ENCODE measurements at places on chromosomes 7 and 10. TPM values are rescaled to one million over a fixed set of nuclear protein-coding genes. Genes with fewer than 3 reads are reported as not detected.

Gene NUTM2B
- total RNA-seq = 4.7 TPM

Gene EGFR
- total RNA-seq = 4.7 TPM

Gene BAIAP2L1
- total RNA-seq = 1.4 TPM

DNA sequence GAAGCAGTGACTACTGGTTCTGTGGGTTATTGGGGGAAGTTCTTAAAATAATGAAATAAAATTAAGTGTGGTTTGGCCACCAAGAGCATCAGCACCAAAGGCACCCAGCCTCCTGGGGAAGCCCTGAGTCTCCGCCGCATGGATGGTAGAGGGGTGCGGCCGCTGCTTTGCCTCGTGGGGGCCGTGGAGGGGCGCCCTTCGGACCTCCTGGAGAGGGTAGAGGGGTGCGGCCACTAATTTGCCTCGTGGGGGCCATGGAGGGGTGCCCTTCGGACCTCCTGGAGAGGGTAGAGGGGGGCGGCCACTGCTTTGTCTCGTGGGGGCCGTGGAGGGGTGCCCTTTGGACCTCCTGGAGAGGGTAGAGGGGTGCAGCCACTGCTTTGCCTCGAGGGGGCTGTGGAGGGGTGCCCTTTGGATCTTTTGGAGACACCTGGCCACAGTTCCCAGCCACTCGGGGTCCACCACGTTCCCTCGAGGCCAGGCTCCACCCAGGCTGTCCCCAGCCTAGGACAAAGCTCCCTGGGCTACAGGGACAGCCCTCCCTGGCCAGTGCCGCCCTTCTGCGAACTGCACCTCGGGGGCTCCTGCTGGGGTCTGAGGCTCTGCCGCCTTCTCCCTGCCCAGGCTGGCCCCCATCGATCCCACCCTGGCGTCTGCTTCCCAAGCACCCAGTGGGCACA is 535.1 kb downstream of the PTPRN2 start:
- no peak for ATAC-seq

GRCh38 chr7:40569326-40569725 is 434.5 kb downstream of the SUGCT start:
- no peak for ATAC-seq

DNA sequence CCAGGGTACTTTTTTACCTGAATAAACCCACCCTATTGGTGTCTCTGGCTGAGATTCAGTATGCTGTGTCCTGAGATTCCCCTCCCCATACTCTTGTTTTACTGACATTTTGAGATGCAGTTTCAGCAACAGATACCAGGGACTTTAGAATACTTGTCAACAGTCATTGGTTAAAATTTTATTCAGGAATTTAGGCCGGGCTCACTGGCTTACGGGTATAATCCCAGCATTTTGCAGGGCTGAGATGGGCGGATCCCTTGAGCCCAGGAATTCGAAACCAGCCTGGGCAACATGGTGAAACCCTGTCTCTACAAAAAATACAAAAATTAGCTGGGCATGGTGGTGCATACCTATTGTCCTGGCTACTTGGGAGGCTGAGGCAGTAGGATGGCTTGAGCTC is 90.0 kb upstream of the GATAD1 start:
- ATAC-seq = no peak

- ATAC-seq = no peak
These were observed 50.1 kb upstream of the IGFBP3 start for GRCh38 chr7:45971171-45971570.

- ATAC-seq = no peak
These were observed 256.1 kb downstream of the INHBA start for GRCh38 chr7:41446606-41447449.

DNA sequence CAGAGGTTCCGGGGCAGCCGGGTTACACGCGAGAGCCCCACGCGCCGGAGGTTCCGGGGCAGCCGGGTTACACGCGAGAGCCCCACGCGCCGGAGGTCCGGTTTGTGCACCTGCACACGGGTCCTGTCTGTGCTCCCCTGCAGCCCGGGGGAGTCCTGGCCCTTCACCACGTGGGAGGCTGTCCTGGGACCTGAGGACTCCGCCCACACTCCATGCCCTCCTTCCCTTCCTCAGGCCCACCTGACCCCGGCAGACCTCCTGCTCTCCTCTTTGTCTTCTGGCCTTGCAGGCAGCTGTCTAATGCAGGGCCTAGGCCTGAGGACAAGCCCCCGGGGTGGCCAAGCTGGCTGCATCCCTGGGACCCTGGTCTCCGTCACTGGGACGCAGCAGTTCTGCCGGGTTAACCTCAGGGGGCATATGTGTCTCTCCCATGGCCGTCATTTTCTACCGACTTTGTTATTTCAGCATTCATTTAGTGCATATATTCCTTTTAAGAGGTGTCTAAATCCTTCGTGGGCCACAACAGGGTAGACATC is 374.6 kb downstream of the DNAJB6 start:
- ATAC-seq = no peak

DNA sequence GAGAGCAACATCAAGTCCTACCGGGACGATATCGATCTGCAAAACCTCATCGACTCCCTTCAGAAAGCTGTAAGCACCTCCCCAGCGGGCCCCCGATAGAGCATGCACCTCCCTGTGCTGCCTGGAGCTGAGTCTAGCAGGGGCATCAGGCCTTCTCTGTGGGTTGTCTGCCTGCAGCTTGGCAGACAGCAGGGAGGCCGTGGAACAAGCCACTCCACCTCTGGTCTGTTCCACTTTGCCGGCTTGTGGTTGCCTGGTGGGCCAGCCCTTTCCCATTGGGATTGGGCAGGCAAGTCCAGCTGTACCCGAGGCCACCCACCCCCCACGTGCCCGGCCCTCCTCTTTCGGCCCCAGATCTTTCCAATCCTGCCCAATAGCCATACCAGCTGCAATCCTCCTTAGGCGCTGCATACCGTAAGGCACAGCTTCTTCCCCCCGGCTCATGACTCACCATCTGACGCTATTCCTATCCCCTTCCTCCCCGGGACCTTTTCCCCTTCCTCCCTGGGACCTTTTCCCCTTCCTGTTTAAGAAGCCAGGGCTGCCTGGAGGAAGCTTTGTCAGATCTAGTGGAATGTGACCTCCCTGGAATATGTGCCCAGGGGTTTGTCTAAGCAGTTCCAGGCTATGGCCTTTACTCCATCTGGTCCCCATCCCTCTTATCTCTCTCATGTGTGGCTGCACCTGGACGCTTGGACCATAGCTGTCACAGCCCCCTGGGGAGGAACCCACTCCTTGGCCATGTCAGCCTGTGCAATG is 28.1 kb upstream of the SH2D4B start:
- no peak for ATAC-seq

Gene ANKRD1
- total RNA-seq = not detected

DNA sequence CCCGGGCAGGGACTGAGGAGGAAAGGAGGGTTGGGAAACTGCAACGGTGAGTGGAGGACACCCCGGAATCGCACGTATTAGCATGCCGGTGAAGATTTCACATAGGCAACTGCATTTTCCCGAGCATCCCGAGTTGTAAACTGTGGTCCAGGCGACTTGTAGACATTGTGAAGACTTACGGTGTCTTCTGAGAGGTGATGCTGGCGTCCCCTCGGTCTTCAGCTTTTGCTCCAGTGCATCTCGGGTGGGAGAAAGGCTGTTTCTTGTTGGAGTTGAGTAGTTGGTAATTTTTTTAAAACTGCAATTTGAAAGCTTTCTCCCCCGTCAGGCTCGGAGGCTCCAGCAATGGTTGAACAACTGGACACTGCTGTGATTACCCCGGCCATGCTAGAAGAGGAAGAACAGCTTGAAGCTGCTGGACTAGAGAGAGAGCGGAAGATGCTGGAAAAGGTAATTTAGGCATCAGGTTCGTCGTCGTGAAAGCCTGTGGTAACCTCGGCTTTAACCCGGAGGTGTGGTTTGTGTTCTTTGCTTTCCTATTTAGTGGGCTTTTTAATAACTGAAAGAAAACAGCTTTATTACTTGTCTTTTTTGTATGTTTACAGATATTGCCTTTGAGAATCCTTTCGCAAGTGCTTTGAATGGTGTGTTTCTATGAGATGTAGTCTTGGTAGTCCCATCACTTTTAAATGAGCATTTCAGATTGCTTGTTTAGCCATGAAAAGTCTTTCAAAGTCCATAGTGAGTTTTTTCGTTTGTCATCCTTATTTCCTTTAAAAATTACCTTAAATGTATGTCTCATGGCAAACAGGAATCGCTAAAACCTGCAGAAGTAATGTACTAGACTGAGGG is 687 bp downstream of the HELLS start:
- ATAC-seq = peak; percentile 27

Gene CALHM3
- total RNA-seq = 0.13 TPM

- no peak for ATAC-seq
These were observed 336.3 kb downstream of the PTPRN2 start for GRCh38 chr7:158251061-158251965.

DNA sequence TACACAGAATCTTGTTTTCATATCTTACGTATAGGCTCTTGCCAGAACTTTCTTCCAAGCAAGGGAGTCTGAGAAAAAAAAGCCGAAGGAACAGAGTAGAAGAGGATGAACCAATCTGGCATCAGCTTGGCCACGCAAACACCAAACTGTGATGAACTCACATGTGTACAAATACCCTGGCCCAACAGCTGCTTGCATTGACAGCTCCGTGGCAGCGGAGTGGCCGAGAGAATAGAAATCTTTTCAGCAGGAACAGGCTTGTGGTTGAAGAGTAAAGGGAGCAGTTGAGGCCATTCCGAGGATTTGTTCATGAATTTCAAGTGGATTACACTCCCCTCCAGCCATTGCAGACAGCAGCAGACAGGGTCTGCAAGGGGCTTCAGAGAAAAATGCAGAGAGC is 173.8 kb upstream of the PLXNA4 start:
- no peak for ATAC-seq

DNA sequence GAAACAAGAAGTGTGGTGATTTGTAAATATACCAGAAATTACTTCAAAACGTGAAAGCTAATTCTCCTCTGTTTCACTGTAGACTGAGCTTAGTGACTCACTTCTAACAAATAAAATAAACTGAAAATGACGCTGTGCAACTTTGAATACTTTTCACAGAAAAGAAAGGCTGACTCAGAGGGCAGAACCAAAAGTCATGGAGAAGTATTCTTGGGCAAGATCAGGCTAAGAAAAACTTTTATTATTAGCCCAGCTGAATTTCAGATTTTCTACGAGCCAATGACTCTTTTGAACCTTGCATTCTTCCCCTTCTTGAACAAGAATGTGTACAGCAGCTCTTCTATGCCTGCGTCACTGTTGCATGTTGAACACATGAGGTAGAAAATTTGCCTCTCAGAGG is 527.3 kb upstream of the GHITM start:
- ATAC-seq = peak; percentile 33

Gene CHRM2
- 0.79 TPM for total RNA-seq

Gene TRIM50
- total RNA-seq = 0.78 TPM

Gene JMJD1C
- total RNA-seq = 125 TPM

DNA sequence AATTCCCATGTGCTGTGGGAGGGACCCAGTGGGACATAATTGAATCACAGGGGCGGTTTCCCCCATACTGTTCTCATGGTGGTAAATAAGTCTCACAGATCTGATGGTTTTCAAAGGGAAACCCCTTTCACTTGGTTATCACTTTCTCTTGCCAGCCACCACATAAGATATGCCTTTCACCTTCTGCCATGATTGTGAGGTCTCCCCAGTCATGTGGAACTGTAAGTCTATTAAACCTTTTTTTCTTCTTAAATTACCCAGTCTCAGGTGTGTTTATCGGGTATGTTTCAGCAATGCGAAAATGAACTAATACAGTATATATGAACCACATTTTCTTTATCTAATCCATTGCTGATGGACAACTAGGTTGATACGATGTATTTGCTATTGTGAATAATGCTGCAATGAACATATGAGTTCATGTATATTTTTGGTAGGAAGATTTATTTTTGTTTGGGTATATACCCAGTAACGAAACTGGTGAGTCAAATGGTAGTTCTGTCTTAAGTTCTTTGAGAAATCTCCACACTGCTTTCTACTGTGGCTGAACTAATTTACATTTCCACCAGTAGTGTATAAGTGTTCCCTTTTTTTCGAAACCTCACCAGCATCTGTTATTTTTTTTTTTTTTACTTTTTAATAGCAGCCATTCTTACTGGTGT is 70.0 kb upstream of the HGF start:
- ATAC-seq = no peak

DNA sequence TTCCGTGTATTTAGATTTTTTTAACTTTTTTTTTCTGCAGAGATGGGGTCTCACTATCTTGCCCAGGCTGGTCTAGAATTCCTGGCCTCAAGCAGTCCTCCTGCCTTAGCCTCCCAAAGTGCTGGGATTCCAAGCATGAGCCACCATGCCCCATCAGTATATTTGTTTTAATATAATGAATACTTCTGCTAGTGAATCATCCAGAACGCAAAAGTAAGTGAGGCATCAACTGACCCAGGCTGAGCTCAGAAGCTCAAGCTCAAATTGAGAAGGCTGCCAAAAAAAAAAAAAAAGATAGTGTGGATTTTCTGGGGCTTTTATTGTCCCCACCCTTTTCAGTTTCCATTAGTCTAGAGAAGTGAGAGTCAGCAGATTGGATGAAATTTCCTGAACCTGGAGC is 39.0 kb upstream of the TECTB start:
- ATAC-seq = no peak

Gene GRID1
- 9.1 TPM for total RNA-seq

Gene TMEM140
- total RNA-seq = 15.5 TPM

DNA sequence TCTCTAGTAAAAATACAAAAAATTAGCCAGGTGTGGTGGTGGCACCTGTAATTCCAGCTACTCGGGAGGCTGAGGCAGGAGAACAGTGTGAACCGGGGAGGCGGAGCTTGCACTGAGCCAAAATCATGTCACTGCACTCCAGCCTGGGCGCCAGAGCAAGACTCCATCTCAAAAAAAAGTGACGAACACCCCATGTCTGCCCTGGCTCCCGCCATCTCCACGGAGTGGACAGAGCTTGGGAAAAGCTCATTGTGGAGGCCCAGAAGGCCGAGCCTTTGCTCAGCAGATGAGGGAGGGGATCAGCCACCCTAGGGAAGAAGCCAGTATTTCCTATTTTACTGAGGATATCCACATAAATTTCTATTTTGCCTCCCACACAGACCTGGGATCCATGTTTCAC is 136.8 kb downstream of the DIP2C start:
- no peak for ATAC-seq

GRCh38 chr7:138752518-138753149 is 45.2 kb upstream of the TMEM213 start:
- ATAC-seq = no peak

Gene VAX1
- total RNA-seq = 0.09 TPM

Gene GGCT
- total RNA-seq = 66.6 TPM

DNA sequence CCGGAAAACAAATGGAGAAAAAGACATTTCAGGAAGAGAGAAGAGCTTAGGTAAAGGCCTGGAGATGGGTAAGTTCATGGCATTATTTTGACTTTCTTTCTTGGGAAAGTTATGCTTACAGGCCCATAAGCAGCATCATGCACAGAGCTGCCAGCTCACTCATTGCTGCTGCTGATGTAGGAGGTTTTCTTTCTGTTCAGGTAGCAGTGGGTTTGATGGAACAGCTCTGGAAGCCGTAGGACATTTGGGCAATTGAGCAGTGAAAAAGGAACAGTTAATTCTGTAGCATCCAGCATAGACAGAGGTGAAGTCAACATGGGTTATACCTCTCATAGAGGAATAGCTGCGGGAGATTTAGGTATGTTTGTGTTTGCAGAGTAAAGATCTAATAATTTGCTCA is 3.3 kb downstream of the CHN2 start:
- no peak for ATAC-seq

Gene SRRT
- 112 TPM for total RNA-seq

GRCh38 chr7:89780291-89780690 is 374.0 kb upstream of the STEAP1 start:
- no peak for ATAC-seq

- peak; percentile 13 for ATAC-seq
These were observed 189.1 kb upstream of the PRSS1 start for GRCh38 chr7:142560166-142560565.

Data from motor neuron (in vitro differentiated cells).